ENCODE measurements at places on chromosomes 1 and 21.

DNA sequence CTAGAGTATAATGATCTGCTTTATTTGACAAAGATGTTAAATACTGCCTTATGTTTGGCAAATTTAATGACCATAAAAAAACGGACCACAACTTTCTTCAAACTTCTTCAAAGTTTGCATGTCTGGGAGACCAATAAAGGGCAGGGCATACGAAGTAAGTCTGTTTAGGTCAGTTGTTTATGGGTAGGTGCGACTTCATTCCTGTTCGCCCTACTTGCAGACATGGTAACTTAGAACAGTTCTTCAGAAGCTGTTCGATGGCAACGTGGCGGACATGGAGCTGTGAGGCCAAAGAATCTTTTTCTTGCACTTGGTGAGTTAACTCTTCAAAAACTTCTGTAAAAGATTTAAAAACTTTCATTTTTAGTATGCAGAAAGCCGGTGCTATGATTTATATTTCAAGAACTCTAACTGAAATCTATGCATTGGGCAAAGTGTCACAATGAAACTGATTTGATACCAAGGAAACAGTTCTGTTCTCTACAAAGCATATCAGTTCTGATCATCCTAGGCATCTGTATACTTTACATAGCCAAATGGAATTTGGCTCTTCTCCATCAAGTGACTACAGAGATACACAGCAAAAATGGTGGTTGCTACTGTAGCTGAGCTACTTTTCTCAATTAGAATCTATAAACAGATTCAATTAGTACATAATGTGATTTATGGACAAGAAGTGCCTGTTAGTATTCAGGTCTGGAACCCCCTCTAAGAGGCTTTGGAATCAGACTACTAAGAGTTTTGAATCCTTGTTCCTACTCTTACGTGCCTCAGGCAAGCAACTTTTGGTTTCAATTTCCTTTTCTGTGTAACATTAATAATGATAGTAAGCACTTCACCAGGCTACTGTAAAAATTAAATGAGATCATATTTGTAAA is 25.7 kb downstream of the C21orf91 start:
- peak; percentile 52 for DNase-seq

GRCh38 chr1:233295237-233295974 is at the start of gene PCNX2:
PCNX2 (minus strand) TSS chr1:233295725; CDS start chr1:233295478, 247 bp downstream.
- DNase-seq: peak; percentile 62

- DNase-seq: no peak
Measured at GRCh38 chr1:7527733-7528045, 243.4 kb upstream of the VAMP3 start.

- DNase-seq: no peak
Measured at GRCh38 chr1:230185076-230186001, 118.3 kb downstream of the GALNT2 start.

GRCh38 chr1:178109348-178110143 is 15.6 kb downstream of the RASAL2 start:
- no peak for DNase-seq

DNA sequence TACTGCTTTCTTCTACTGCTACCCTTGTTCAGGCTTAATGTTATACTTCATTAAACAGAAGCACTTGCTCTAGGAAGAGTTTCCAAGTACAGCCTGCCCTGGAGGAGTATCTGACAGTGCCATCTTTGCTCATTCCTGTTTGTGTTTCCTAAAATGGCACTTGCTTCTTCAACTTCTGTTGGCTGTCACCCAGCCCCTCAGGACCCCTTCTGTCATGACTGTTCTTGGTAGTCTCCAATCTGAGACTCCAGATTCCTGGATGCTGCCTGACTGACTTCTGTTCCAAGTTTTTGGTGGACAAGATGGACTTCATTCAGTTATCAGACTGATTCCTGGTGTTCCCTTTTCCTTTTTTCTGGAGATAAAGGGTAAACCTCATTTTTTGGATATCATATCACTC is 104.1 kb downstream of the SLC35F3 start:
- DNase-seq: no peak

- no peak for DNase-seq
Measured at GRCh38 chr1:10651389-10651766, 145.1 kb downstream of the CASZ1 start.

Data from B cell (primary cell).